ENCODE measurements at places on chromosomes 1 and 21.

GRCh38 chr1:27297903-27298302, 24.1 kb upstream of the TMEM222 start:
- DNase-seq, result no peak

GRCh38 chr1:113903501-113904292, 902 bp downstream of the AP4B1 start:
- DNase-seq, result no peak

GRCh38 chr1:118249641-118250040, 64.6 kb upstream of the SPAG17 start:
- DNase-seq, result no peak

- no peak for DNase-seq
Observed at GRCh38 chr1:3369446-3370076, 84.9 kb upstream of the ARHGEF16 start.

- no peak for DNase-seq
Observed at GRCh38 chr21:45515241-45516061, 26.8 kb downstream of the SLC19A1 start.

DNA sequence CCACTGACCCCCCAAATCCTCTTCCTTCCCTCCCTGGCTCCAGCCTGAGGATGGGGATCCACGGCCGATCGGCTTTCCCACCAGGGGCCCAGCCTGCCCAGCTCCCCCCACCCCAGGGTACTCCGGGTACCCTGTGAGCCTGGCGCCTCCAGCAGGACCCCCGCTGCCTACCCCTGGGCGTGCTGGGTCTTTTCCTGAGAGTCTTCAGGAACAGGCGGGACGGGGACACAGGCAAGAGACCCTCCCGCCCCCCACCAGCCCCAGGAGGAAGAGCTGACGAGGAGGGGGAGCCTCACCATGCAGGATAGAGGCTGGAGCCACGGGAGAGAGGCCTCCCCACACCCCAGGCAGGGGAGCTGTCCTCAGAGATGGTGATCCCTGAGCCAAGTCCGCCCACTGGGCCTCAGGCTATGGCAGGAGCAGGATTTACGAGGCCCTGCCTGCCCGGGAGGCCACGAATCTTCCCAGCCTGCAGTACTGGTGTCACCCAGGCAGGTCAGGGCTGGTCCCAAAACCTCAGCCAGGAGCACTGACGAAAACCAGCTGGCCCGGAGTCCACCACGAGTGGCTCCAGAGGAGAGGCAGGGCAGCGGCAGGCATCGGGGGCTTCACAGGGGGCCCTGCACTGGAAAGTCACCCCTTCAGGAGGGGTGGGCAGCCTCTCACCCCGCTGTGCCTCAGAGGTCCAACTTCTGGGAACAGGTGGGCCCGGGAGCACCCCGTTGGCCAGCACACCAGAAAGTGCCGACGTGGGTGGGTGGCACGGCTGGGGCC, 58.0 kb downstream of the MEGF6 start:
- DNase-seq, result no peak

GRCh38 chr1:1763657-1764621, 14.3 kb downstream of the NADK start:
- DNase-seq, result no peak

- DNase-seq, result no peak
Observed at GRCh38 chr1:207888652-207889051, 22.3 kb downstream of the CD34 start.

DNA sequence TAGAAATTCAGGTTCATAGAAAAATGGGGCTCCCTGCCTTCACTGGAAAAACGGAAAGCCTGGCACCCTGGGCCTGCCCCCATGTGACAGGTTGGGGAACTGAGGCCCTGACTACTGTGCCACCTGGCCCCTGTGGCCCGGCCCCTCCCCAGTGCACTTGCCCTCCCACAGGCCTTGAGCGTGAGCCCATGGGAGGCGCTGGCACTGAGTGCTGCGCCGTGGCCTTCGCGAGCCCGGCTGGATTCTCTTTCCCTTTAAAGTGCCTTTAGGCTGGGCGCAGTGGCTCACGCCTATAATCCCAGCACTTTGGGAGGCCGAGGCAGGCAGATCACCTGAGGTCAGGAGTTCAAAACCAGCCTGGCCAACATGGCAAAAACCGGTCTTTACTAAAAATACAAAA, 45.7 kb downstream of the SLC37A1 start:
- no peak for DNase-seq

GRCh38 chr1:202752774-202753173, 42.5 kb upstream of the SYT2 start:
- no peak for DNase-seq

DNA sequence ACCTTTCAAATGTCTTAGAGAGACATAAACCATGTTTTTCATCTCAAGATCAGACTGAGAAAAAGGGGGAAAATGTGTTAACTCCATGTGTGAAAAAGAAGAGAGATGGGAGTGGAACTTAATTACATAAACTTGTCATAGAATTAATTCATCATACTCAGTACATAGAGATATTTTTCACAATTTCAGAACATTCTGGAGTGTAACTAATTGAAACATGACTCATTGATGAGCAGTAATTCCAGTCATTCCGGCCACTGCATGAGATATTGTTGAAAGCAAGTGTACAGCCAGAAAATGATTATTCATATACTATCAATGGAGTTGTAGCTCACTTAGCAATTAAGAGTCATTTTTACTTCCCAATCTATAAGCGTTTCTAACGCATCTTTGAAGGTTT, 739.3 kb downstream of the LTN1 start:
- DNase-seq, result no peak

DNA sequence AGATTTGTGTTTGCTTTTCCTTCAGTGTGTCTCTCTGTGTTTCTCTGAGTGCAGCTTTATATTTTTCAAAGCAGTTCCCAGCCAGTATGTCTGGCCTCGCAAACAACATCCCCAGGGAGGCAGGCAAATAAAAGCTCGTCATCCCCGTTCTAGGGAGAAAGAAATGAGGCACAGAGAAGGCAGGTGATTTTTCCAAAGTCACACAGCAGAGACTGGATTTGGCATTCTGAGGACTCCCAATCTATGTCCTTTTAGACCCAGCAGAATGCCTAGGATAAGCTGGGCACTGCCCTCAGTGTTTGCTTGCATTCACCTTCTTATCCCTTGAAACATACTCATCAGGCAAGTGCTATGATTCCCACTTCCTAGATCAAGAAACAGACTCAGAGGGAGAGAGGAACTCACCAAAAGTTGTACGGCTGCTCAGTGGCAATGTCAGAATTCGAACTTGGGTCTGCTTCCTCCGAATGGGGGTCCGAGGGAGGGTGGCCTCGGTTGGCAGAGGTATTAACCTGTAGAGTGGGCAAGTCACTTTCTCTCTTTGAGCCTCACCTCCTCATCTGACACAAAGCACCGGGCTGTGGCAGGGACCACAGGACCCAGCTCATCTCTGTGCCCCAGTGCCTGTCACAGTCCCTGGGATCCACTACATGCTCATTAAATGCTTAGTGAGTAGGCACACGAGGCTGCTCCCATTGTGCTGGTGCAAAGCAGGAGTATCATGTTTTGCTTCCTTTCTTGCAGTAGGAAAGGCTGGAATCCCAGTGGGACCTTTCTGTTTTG, 4.2 kb downstream of the RAP1GAP start:
- no peak for DNase-seq

DNA sequence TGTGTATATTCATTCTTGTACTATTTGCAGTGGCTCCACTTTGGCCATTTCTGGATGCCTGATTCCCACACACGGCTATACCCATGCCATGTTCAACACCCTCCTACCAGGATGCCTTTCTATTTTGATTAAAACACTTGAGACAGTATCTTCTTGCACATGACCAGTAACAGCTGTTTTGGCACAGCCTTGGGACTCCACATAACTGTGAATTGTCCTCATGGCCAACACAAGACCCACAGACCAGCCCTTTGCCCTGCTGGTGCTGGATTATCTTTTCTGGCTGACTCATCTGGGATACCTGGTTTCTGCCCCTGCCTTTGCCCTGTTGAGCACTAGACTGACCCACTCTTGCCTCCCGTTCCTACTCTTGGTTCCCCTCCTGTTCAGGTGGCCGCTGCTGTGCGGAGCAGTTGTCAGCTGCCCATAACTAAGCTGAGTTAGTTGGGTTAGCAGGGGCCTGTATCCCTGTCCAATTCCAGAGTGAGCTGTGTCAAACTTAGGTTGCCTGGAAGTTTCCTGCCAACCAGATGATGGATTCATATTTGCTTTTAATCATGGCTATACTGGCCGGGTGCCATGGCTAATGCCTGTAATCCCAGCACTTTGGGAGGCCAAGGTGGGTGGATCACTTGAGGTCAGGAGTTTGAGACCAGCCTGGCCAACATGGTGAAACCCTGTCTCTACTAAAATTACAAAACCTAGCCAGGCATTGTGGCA, 10.8 kb upstream of the EYA3 start:
- no peak for DNase-seq

DNA sequence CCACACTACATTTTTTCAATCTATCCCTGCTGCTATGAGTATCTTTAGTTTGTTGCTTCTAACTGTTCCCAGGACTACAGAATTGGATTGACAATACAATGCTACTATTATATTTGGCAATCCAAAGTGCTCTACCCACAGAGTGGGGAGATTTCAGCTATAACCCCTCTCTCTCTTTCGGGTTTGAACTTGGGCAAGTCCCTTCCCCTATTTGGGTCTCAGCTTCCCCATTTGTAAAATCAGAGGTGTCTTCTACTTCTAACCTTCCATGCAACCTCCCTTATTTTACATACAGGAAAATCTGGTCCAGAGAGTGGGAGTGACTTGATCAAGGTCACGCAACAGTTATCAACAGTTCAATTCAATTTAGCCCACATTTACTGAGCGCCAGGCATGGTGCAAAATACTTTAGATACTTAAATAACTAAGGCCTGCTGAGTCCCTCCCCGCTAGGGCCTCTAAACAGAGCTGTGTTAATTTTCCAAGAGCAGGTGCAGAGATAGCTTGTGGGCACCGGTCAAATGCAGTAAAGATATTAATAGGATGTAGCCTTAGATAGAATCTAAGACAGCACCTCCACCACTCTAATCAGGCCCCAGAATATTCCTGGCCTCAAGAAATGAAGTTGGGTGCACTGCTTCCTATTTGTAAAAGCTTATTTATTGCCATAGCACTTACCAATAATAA, 9.4 kb upstream of the GPX7 start:
- no peak for DNase-seq

- no peak for DNase-seq
Observed at GRCh38 chr1:111512931-111513330, 9.5 kb upstream of the ADORA3 start.

- no peak for DNase-seq
Observed at GRCh38 chr1:243726806-243727502, 123.1 kb downstream of the AKT3 start.

DNA sequence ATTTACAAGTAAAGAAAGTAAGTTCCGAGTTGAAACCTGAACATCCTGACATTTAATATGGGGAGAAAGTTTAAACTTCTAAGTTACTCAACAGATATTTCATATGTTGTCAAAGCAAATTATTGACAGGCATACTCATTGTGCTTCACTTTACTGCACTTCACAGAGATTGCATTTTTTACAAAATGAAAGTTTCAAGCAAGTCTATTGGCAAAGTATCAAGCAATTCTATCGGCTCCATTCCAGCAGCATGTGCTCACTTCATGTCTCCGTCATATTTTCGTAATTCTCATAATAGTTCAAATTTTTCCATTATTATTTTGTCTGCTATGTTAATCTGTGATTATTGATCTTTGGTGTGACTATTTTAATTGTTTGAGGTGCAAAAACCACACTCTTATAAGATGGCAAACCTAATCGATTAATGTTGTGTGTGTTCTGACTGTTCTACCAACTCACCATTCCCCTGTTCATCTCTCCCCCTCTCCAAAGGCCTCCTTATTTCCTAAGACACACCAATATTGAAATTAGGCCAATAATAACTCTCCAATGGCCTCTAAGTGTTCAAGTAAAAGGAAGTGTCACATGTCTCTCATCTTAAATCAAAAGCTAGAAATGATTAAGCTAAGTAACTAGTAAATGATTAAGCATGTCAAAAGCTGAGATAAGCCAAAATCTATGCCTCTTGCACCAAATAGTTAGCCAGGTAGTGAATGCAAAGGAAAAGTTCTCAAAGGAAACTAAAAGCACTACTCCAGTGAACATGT, 68.2 kb upstream of the BCL9 start:
- no peak for DNase-seq

DNA sequence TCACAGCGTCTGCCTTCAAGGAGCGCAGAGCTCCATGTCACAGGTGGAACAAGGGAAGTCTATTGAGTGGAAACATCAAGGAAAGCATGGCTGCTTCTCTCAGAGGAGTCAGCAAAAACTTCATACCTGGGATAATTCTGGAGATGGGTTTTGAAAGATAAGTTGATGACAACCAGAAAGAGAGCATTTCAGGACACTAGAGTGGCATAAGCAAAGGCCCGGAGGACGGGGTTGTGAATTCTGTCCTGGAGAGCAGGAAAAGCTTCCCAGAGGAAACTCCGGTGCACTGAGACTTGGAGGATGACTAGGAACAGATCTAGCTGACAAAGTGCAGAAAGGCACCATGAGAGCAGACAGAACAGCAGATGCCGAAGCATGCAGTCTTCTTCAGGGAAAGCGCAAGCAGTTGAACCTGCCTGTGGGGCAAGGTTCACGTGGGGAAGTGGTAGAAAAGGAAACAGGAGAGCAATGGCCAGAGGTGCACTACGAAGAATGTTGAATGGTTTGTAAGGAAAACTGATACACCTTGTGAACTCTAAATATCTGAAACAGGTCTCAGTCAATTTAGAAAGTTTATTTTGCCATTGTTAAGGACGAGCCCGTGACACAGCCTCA, 222.9 kb downstream of the PLPP3 start:
- no peak for DNase-seq

- no peak for DNase-seq
Observed at GRCh38 chr1:178599745-178600144, 86.8 kb downstream of the TEX35 start.

Data from activated T-cell treated with anti-CD3 and anti-CD28 coated beads for 4 hours (primary cell).